Epithelial cell of proximal tubule (primary cell): ENCODE measurements at places on chromosomes 6 and 20.

GRCh38 chr20:44054118-44054517 lies 132.9 kb downstream of the JPH2 start:
- no peak for DNase-seq

DNA sequence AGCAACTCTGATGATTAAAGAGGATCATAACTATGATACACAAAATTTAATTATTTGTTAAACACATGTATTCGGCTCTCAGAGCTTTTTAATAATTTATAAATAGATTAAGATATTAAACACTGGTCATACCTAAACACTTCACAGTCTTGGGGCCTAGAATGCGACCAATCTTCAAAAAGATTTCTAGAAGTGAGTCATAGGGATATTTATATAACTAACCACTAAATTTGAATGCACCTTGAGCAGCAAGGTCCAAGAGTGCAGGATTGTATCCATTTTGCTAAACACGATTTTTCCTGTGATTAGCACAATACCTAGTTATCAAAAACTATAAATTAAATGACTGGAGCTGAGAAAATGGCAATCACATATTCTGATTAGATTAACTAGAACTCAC lies 709.3 kb downstream of the EPHA7 start:
- DNase-seq = no peak

DNA sequence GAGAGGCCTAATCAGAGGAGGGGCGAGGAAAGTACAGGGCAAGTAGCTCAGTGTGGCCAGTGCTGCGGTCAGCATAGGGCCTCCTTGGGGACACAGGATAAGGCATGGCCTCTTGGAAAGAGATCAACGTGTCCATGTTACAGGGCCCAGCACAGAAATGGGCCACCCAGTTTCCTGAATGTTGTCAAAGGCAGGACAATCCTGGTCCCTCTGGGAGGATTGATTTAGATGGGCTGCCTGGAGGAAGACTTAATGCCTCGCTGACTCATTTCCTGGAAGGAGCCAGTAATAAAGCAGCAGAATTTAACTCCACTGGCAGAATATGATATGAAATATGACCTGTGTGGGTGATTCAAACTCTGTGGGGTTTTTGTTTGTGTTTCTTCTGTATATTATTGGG lies 16.6 kb downstream of the DDO start:
- no peak for DNase-seq

GRCh38 chr6:46137387-46137786 lies 7.6 kb downstream of the ENPP4 start:
- DNase-seq = no peak
